Renal cortical epithelial cell (primary cell): ENCODE measurements at places on chromosomes 7 and 10. TPM values are rescaled to one million over a fixed set of nuclear protein-coding genes. Genes with fewer than 3 reads are reported as not detected.

DNA sequence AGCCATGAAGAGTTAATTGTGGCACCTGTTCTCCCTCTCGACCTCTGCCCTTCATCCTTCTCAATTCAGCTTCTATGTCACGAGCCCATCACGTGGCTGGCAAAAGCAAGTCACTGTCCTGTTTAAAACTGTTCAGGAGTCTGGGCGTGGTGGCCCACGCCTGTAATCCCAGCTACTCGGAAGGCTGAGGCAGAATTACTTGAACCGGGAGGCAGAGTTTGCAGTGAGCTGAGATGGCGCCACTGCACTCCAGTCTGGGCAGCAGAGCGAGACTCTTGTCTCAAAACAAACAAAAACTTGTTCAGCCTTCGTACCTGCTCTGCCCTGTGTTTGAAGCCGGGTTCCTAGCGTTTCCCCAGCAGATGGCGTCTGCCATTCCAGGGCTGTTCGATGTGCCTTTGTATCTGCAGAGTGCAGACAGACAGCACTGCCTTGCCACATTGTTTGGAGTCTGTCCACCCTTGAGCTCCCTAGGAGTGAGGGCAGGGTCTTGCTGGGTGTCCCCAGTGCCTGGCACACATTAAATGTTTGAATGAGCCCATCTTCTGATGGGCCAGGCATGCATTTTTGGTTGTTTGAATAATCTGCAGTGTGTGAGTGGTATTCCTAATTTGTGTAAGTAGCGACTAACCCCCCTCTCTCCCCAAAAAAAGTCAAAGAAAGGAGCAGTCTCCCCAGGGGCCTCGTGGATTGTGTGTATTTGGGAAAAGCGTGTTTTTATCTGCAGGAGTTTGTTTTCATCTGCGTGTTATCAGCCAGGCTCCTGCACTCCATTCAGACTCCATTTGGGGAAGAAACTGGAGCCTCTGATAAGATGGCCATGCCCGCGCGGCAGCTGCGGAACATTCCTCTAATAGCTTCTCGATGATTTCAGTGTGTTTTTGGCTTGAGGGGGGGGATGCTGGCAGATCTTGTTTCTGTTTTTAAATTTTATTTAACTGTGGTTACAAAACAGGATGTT, 61.2 kb downstream of the DNAJB6 start:
- peak; percentile 59 for DNase-seq

DNA sequence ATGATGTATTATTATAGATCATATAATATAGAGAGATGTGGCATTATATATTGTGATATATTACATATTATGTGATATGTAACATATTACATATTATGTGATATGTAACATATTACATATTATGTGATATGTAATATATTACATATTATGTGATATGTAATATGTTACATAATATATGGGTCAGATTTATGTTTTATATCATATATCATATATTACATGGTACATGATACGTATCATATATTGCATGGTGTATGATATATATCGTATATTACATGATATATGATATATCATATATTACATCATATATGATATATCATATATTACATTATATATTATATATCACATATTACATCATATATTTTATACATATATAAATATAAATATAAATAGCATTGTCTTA, 164.1 kb upstream of the NEBL start:
- DNase-seq, result no peak

DNA sequence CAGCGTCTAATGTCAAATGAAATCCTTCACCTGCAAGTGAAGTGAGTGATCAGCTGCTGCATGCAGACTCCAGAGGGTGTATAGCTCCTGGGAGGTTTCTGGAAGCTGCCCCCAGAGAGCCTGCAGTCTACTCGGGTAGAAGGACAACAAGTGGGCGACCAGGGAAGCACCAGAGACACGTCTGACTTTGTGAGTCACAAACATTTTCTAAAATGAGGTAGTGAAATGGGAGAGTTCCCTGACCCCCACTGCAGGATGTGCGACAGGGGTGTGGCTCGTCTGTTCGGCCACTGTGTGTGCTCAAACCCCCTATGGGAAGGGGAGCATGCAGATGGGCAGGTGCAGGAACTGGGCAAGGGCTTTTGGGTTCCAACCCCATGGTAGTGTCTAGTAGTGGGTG, 177.1 kb upstream of the PRKCQ start:
- no peak for DNase-seq

- no peak for DNase-seq
These were observed 51.8 kb upstream of the CDC14C start for GRCh38 chr7:48872548-48872947.

DNA sequence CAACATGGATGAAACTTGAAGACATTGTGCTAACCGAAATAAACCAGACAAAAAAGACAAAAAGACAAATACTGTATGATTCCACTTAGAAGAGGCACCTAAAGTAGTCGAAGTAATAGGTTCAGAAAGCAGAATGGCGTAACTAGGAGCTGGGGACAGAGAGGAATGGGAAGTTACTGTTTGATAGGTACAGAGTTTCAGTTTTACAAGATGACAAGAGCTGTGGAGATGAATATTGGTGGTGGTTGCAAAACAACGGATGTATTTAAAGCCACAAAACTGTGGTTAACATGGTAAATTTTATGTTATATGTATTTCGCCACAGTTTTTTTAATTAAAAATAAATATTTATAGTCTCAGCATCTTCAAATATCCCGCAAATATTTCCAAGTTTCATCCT, 64.1 kb upstream of the DIP2C start:
- DNase-seq, result no peak

GRCh38 chr7:116691664-116692063, 19.7 kb downstream of the MET start:
- DNase-seq, result peak; percentile 79

GRCh38 chr7:134062460-134062859, 64.7 kb upstream of the LRGUK start:
- DNase-seq, result no peak

GRCh38 chr7:9083837-9084236, 650.4 kb downstream of the NXPH1 start:
- DNase-seq, result no peak

DNA sequence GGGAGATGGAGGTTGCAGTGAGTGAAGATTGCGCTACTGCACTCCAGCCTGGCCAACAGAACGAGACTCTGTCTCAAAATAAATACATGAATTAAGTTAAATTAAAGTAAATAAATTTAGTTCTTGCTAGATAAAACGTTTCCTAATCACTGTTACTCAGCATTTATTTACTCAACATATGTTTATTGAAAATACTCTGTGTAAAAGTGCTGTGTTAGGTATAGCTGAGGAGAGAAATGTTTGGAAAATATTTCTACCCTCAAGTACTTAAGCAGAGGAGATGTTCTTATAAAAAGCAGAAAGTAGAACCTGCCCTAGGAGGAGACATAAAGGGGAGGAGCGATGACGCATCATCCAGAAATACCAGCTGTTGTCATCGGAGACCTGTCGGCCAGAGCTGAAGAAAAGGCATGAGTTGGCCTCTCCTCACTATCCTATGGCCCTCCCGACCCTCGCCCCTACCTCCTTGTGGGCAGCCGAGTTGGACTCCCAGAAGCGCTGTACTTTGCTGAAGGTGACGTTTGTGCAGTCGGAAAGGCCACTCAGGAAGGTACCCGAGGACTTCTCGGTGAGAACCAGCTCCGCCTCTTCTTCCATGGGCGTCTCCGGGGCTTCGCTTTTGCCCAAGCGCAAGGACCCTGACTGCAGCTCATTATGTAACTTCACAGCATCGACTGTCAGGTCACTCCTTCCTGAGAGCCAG, 1.1 kb downstream of the RRP12 start:
- DNase-seq, result peak; percentile 81

- no peak for DNase-seq
These were observed 21.3 kb upstream of the CDK14 start for GRCh38 chr7:90574820-90575187.

DNA sequence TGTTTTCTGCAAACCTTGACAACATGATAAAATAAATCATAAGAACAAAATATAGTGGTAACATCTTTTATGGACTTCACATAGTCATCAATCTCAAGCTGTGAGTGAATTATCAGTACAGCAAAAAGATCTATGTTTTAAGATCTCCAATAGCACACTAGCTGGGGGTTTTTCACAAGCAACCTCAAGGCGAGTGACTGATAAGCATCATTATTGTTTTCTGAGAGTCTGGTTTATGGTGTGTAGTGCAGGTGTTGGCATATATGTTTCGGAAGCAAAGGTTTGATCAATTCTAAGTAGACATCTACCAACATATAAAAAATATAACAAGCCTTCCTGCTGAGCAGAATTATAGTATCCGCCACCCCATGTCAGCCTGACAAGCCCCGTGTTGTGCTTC, 403.8 kb upstream of the MGMT start:
- no peak for DNase-seq

DNA sequence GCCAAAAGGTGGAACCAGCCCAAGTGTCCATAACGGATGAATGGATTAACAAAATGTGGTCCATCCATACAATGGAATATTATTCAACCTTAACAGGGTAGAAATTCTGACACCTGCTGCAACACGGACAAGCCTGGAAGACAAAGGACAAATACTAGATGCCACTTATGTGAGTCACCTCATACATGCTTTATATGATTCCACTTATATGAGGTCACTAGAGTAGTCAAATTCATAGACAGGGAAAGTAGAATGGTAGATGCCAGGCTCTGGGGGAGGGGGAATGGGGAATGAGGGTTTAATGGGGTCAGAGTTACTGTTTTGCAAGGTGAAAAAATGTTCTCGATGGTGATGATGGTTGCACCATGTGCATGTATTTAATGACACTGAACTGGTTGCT, 34.0 kb upstream of the CYTH3 start:
- peak; percentile 90 for DNase-seq

DNA sequence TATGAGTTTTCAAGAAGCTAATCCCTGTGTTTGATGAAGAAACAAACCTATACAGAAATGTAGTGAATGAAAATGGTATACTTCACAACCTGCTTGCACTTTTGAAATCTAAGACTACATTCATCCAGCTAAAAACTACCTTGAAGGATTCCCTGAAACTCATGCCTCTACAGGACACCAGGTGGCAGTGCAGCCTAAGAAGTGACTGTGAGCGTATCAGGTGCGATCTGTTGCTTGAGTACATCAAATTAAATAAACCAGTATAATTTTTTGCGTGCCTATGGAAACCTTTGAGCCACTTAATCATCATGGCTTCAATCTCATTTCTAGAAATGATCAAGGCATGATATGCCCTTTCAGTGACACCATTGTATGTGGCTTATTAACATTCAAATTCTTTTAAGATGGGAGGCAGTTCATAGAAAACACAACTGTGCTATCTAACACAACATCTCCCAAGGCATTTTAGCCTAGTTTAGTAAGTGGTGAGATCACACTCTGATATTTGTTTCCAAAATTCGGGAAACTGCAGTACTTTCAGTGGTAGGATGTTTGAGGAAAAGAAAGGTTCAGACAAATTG, 57.4 kb downstream of the PPP1R17 start:
- DNase-seq, result peak; percentile 68

- DNase-seq, result no peak
These were observed 125.0 kb downstream of the FOXP2 start for GRCh38 chr7:114539575-114539974.

- peak; percentile 66 for DNase-seq
These were observed 751 bp upstream of the GTPBP10 start for GRCh38 chr7:90345595-90346335.

DNA sequence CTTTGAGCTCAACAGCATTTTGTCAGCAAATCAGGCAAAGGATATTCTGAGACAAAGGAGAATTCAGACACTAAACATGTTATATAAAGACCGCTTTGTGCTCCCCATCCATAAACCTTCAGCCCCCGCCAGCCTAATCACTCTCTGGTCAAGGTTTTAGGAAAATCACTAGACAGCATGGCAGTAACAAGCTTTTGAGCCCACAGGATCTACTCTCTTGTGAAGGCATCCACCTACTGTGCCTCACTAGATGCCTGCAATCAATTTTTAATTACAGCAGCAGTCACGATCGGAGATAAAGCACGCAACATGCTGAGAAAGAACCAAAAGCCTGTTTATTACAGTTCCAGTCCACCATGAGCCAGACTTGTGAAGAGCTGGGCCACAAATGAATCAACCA, 19.1 kb downstream of the PDE1C start:
- no peak for DNase-seq

- DNase-seq, result no peak
These were observed 28.6 kb downstream of the TCERG1L start for GRCh38 chr10:131282961-131283360.

GRCh38 chr7:95113590-95113989, 206.2 kb downstream of the PPP1R9A start:
- no peak for DNase-seq

- DNase-seq, result no peak
These were observed 102.4 kb downstream of the HIPK2 start for GRCh38 chr7:139675127-139676125.

DNA sequence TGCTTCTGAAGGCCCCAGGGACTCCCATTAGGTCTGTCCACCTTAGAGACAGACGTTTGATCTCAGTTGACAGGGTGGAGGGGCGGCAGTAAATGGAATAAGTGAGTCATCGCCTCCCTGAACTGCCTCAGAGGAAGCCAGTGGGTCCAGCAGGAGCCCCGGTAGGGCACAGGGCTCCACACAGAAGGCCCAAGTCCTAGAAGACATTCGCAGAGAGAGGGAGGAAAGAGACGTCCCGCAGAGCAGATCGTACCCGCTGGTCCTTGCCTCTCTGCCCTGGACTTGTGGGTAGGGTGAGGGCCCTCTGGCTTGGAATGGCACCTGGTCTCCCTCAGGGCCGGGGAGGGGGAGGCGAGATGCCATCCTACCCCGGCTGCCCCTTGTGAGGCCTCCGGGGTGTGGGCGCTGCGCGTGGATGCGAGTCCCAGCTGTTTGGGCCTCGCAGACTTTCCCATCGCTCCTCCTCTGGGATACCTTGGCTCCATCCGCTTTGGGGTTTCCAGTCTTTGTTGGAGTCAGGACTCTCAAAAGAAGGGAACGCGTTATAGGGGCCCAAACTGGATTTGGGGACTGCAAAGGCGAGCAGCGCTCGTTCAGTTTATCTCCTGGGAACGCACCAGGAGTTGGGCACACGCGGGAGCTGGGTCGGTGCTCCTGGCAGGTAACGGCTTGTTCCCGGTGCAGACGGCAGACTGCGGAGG, 5.1 kb downstream of the TLX1 start:
- DNase-seq, result no peak

DNA sequence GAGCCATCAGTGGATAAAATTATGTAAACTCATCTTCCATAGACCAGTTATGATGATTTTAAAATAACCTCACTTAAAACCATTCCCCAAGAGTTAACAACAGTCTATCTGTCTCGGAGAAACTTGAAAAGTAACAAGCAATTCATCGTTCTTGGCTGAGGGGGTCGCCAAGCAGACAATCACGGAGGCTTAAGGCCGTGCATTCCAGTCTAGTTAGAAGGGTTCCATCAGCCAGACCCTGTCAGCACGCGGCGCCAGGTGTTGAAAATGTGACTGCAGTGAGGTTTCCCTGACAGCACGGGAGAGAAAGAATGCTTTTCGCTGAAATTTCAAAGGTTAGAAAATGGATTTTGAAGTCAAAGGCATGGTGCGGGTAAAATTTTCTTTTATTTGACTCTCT, 1025.0 kb upstream of the CELF2 start:
- no peak for DNase-seq

- DNase-seq, result peak; percentile 29
These were observed 107.9 kb downstream of the POU6F2 start for GRCh38 chr7:39085590-39086049.

The VAX1 gene
- not detected in 2 replicates for total RNA-seq

The MKX gene
- total RNA-seq, result 0.25 TPM in 1 of 2 replicates, not detected in the other

The FAM25A gene
- total RNA-seq, result not detected in 2 replicates

The ZWINT gene
- total RNA-seq, result 11.3 and 27.6 TPM in 2 replicates

The CLRN3 gene
- total RNA-seq, result 0.65 TPM in 1 of 2 replicates, not detected in the other

The OR2A12 gene
- total RNA-seq, result not detected in 2 replicates

The ZNF425 gene
- total RNA-seq, result 3.6 and 9.2 TPM in 2 replicates

The OTUD1 gene
- total RNA-seq, result 13.0 and 19.9 TPM in 2 replicates

The LEP gene
- total RNA-seq, result not detected in 2 replicates
